ENCODE measurements at places on chromosomes 3 and 15.

DNA sequence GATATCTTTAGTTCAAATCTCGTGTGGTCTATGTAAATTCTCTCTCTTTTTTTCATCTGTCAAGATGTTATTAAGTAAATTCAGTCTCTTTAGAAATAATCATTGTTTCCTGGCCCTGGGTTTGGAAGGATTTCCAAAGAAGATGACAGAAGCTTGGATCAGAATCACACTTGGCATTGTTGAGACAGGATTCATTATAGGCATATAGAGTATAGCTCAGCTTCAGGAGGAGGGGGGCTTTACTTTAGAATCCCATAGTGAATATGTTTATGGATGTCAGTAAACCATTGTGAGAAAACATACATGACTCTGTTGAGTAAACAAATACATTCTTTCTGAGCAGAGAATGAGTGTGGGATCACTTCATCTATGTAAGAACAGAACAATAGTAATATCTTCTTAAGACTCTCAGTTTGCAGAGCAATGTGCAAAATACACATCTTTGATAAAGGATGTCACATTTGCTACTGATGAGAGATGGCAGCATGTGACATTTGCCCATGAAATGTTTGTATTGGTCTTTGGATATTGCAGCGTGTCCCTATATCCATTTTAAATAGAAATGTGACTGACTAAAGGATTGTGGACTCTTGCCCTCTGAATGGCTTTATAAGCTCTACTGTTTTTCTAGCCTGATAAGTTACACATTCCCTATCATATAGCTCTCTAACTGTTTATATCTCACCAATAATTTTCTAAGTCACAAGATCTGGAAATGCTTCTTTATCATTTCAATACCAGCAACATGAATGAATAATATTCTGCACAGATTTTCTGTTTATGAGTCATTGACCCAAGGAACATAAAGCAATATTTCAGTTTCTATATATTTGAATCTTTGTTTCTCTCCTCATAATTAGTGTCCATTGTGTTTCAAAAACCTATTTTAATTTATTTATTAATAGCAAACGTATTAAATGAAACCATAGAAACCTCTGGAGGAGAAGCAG lies 95.6 kb upstream of the THRB start:
- DNase-seq, result no peak

- no peak for DNase-seq
Observed at GRCh38 chr3:65048151-65048550, 360.4 kb upstream of the ADAMTS9 start.

DNA sequence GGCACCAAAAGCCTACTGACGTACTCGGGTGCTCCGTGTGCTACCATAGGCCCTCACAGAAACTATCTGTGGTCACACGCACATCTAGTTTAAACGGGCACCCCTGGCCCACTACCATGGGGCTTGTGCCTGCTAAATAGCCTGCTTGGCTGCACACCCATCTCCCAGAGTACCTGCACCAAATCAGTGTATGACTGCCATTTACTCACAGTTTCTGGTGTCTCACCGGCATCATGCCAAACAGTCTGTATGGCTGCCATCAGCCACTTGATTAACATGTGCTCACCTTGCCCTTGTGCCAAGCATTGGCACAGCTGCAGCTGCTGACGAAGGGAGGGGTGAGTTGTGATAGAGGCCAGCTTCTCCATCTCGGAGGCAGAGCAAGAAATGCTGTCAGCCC lies 232.7 kb downstream of the IGSF11 start:
- no peak for DNase-seq

GRCh38 chr15:58138106-58138505 lies at the start of gene AQP9:
TSS of gene AQP9 (plus strand) at chr15:58138381. CDS start at chr15:58138566, 185 bp downstream.
- no peak for DNase-seq

- DNase-seq, result no peak
Observed at GRCh38 chr3:155648013-155648591, 96.8 kb downstream of the PLCH1 start.

- no peak for DNase-seq
Observed at GRCh38 chr3:48077815-48078214, 61.6 kb upstream of the MAP4 start.
